Dermis blood vessel endothelial cell (primary cell): ENCODE measurements at places on chromosomes 3 and 15. TPM values are rescaled to one million over a fixed set of nuclear protein-coding genes. Genes with fewer than 3 reads are reported as not detected.

DNA sequence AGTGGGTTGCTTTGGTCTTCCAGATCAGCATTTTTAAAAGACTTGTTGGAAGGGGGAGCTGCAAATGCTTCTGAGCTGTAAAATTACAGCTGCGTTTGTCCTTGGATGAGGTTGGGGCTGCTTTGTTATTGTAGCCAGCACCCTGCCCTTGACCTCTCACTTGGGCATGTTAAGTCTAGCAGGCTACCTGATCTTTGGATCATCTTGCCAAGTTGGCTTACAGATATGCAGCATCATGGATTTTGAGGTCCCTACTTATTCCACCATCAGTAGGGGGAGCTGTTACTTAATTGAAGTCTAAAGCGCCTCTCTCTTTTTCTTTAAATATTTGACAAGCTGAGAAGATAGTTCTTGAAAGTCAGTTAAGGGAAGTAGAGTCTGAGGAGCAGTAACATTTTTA is 793.0 kb downstream of the MCTP2 start:
- peak; percentile 60 for DNase-seq

GRCh38 chr3:42510325-42510724 is 7.9 kb downstream of the VIPR1 start:
- no peak for DNase-seq

SCAANT1 gene
- not detected in 2 replicates for total RNA-seq

DNA sequence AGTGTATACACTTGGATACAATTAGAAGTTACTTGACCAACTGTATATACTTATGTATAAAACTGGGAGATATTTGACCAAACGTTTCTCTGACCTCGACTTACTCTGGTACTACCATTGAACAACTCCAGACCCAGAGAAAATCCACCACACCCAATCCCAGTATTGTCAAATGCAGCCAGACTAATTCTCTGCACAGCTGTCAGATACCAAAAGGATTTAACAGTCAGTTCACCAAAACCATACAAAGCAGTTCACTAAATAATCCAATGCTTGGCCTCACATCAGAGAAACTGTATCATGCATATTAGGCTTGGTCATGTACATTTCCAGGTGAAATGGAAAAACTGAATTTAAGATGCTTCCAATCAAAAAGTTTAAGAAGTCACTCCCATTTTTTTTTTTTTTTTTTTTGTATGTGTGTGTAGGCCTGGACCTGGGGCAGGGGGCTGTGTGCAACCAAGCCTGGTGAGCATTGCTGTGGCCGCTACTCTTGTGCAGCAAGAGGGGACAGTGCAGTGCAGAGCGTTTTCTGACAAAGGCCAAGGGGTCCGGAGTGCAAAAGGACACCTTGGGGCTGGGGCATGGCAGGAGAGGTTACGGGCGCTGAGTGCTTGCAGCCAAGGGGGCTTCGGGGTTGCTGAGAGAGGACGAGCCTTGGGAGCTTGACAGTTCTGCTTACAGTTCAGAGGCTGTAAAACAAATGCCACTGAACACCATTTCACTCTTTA is 1.4 kb downstream of the TOMM70 start:
- no peak for DNase-seq

OXTR gene
- total RNA-seq, result 4.6 and 5.3 TPM in 2 replicates

DNA sequence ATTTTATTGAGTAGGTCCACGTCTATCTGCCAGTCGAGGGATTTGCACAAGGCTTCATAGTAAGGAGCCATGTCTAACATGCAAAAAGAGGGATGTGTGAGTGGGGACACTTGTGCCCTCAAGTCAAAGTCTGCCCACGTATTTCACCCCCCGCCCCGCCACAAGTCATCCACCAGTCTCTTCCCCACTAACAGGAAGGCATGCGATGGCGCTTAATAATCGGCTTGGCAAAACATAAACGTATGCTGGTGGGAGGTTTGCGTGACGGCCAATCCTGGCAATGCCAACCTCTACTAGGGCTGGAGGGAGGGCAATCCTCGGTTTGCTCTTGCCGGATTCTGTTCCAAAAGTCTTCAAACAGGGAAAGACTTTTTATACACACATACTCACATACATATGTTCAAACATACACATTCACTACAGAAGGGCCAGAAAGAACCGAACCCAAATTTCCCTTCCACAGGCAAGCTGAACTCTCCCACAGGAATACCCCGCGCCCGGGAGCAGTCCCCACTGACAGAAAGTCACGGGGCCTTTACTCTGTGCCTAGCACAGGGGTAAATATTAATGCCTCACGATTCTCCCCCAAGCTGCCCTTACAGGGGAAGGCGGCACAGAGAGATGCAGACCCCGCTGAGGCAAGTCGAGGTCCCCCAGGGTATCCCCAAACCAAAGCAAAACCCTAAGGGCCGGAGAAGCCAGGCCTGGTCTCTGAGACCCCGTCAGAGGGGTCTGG is 675 bp downstream of the PSMD6 start:
- peak; percentile 63 for DNase-seq

DNA sequence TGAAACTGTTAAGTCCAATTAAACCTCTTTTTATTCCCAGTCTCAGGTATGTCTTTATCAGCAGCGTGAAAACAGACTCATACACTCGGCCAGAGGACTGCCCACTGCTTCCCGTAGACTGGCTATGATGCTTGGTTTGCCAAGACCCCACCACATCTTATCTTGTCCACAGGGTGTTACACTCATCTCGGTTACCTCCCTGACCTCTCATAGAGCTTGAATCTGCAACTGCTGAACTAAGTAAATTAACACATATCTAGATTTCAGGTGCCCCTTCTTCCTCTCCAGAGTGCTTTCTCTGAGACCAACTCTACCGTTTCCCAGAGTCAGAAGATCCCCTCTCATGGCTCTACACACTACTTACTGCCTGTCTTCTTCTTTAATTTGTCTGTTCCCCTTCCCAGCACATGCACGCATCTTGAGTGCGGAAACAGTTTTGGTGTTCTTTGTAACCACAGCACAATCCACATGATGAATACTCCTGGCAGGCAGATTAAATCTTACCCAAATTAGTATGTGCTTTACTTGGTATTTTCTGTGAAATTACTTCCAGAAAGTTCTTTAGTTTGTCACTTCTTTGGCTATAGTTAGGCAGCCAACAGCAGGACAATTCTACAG is 49.7 kb downstream of the CD200 start:
- no peak for DNase-seq

- DNase-seq, result no peak
Measured at GRCh38 chr3:191919491-191920026, 458.6 kb downstream of the PYDC2 start.

DNA sequence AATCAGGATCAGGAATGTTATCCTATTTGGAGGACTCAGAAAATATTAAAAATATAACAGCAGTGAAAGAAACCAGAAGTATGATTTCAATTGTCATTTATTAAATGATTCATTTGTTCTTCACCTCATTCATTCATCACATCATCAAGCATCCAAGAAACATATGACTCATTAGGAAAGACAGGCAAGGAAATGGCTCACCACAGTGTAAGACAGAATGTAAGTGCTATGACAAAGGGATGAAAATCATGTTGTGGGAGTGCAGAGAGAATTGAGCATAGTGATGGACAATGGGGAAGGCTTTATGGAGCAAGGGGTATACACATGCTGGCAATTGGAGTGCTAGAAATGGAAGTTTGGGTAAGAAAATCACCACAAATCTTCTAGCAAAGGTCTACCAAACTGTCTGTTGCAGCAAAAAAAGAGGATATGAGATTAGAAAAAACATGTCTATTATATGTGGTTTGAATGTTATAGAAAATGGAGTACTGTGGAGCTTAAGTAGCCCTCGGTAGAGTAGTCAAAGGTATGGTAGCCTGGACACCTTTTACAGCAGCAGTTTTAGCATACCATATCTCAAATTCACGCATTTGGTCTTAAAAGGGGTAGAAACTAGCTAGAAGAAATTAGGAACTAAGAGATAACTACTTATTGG is 111.1 kb upstream of the GPR149 start:
- DNase-seq, result no peak

CLDN18 gene
- not detected in 2 replicates for total RNA-seq

ATP8B4 gene
- total RNA-seq, result 0.98 and 1.7 TPM in 2 replicates

GRCh38 chr3:128443771-128444170 is 22.9 kb downstream of the DNAJB8 start:
- no peak for DNase-seq

DNA sequence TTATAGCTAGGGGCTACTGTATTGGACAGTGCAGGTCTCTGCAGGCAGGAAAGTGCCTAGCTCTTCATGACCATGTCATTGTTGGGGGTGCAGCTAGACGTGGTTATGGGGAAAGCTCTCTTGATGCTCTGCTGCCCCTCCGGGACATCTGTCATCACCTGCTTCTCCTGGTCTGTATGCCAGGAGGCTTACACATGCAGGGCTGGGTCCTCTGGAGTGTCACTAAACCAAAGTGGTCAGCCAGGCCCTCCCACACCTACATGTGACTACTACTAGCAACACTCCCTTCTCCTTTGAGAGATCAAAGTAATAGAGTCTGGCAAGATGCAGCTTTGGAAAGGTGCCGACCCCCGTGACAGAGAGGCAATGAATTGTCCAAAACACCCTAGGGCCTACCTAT is 98.5 kb downstream of the SST start:
- DNase-seq, result no peak

DNA sequence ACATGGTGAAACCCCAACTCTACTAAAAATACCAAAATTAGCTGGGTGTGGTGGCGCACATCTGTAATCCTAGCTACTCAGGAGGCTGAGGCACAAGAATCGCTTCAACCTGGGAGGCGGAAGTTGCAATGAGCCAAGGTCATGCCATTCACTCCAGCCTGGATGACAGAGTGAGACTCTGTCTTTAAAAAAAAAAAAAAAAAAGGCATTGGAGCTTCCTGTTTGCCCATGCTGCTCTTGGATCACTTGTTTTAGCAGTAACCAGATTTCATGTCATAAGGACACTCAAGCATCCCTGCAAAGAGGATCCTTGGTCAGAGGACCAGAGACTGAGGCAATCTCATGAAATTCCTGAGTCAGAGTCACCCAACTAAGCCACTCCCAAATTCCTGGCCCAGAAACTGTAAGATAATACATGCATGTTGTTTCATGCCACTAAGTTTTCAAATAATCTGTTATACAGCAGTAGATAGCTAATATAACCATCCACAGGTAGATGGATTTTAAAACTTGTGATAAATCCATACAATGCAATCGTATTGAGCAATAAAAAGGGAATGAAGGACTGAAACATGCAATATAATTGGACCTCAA is 82.0 kb upstream of the XXYLT1 start:
- DNase-seq, result no peak

NPAP1 gene
- not detected in 2 replicates for total RNA-seq

- DNase-seq, result no peak
Measured at GRCh38 chr3:26535151-26535550, 87.4 kb upstream of the LRRC3B start.

- no peak for DNase-seq
Measured at GRCh38 chr3:55558316-55558715, 71.2 kb upstream of the WNT5A start.

SLC6A11 gene
- not detected in 2 replicates for total RNA-seq

DNA sequence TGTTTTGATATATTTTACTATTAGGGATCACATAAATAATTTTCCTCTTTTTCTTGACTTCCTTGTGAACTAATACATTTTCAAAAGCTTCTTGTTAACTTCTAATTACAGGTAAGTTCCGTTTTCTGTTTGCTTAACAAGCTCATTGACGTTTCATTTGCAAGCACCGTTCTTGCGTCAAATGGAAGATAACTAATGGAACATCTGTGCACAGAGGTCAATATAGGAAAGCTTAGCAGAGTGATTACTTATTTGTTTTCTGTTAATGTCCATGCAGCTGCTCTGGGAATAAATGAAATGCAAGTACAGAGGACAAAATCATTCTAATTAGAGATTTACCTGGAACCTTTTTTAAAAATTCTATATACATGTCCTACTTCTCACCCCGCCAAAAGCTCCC is 115.5 kb upstream of the C2CD4B start:
- no peak for DNase-seq
